ENCODE measurements at places on chromosomes 3 and 15.
A peak's percentile ranks its signal among the peaks of the same experiment; 100 is the strongest.

- DNase-seq = no peak
Measured at GRCh38 chr3:4417449-4417848, 49.6 kb downstream of the SUMF1 start.

DNA sequence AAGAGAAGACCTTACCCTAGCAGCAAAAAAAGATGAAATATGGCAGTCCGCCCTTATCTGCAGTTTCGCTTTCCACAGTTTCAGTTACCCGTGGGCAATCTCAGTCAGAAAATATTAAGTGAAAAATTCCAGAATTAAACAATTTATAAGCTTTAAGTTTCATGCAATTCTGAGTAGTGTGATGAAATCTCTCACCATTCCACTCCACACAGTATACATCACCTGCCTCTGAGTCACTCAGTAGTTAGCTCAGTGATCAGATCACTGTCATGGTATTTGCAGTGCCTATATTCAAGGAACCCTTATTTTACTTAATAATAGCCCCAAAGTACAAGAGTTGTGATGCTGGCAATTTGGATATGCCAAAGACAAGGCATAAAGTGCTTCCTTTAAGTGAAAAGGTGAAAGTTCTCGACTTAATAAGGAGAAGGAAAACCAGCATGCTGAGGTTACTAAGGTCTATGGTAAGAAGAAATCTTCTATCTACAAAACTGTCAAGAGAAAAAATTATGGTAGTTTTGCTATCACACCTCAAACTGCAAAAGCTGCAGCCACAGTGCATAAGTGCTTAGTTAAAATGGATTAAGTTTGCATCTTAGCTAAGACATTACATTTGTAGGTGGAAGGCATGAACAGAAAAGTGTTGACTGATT is 48.1 kb downstream of the HSPBAP1 start:
- DNase-seq = no peak

GRCh38 chr15:52789601-52790168 is 451 bp downstream of the ONECUT1 start:
- no peak for DNase-seq

GRCh38 chr15:85828874-85829273 is 34.1 kb upstream of the KLHL25 start:
- DNase-seq = no peak

- DNase-seq = no peak
Measured at GRCh38 chr15:77470235-77470634, 49.5 kb downstream of the HMG20A start.

DNA sequence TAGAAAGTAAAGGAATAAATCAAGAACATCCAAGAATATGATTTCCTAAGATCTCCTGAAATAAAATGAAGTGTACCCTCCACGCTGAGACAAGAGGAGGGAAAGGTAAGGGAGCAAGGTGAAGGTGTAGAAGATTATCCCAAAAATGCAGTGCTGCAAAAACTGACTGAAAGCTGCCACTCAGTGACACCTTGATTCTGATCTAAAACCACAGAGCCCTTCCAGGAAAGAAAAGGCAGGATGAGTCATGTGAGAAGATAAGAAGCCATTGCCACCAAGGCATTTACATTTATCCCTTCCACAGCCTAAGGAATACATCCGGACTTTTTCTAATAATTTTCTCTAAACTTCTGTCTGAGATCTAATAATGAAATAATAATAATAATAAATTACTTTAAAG is 49.9 kb downstream of the IGSF11 start:
- DNase-seq = no peak

DNA sequence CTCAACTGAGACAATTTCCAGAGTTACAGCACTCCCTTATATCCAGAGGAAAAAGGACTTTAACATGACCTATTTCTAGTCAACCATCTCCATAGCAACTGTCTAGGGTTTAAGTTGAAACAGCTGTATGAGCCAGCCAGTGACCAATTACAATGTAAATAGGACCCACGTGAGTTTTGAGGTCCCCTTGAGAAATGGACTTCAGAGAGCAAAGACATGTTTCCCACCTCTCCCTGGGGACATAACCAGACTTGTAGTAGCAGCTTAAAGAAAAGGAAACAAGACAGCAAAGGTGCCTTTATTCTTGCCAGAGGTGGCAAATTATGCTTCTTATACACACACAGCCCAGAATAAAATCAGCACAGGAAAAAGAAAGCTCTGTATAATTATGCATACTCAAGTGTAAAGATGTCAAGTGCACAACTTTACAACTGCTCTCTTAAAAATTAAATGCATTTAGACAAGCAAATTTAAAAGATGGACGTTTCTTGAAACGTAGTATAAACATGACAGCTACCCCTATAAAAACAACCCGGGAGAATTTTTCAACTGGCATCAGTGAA is 40.2 kb downstream of the SUMF1 start:
- no peak for DNase-seq

- no peak for DNase-seq
Measured at GRCh38 chr3:47082519-47082918, 81.4 kb downstream of the SETD2 start.

- peak; percentile 42 for DNase-seq
Measured at GRCh38 chr15:56886363-56886931, 32.0 kb upstream of the TCF12 start.

GRCh38 chr15:75533945-75534344 is 45.2 kb downstream of the PTPN9 start:
- DNase-seq = no peak

GRCh38 chr3:120693439-120694171 is 11.6 kb upstream of the HGD start:
- no peak for DNase-seq

DNA sequence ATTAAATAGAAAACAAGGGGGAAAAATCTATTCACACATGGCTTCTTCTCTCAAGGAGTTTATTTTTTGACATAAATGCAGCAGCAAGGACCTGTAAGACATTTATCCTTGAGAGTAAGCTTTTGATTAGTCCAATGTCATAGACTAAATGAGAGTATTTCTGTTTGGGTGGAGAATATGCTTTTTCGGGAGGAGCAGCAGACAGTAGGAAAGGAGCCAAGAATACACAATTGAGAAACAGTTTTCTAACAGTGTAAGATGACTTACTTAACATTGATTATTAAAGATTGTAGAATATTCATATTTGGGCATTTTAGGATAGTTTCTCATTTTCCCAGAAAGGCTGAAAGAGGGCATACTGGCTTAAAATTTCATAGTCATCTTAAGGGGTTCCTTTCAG is 65.9 kb upstream of the PAQR5 start:
- no peak for DNase-seq

GRCh38 chr3:9239680-9240079 is 9.8 kb downstream of the SRGAP3 start:
- no peak for DNase-seq

DNA sequence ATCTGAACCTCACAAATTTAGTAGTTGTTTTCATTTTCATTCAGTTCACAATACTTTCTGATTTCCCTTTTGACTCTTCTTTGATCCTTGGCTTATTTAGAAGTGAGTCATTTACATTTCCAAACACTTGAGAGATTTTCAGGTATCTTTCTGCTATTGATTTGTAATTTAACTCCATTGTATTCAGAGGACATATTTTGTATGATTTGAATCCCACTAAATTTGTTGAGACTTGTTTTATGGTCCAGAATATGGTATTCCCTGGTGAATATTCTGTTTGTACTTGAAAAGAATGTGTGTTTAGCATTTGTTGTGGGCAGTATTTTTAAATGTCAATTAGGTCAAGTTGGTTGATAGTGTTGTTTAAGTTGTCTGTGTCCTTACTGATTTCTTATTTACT is 29.6 kb downstream of the FAN1 start:
- no peak for DNase-seq

DNA sequence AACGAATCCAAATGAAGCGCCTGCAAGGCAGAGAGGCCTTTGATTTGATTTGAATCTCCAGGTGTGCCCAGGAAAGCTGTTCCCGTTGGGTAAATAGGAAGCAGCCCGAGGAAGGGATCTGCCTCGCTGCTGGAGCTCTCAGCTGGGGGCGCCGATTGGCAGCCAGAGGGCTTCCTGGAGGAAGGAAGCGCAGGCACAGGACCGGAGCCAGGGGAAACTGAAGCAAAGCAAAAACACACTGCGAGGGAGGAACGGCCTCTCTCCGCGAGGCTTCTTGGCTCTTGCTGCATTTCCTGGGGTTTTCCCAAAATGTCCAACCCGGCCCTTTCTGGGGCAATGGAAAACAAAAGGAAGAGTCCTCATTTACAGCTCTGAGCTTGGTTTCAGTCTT is 80.3 kb downstream of the TMEM266 start:
- no peak for DNase-seq

- DNase-seq = no peak
Measured at GRCh38 chr3:150631515-150632221, 28.5 kb downstream of the SELENOT start.

GRCh38 chr15:97030251-97030650 is 699.8 kb downstream of the NR2F2 start:
- DNase-seq = no peak

DNA sequence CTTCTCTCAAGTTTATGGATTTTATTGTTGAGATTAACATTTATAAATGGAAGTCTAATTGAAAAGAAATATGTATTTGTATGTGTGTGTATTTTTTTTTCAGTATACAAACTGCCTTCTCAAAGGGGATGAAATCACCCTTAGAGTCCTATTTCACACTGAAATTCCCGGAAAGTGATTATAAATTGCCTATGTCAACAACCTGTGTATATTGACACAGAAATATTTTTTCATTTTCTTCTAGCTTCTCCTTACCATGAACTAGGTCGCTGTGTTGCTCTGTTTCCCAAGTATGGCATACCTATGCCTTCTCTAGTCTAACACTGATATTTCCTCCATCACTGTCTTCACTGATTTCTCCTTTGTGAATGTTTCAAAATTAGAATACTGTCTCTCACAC is 444.0 kb upstream of the AZI2 start:
- DNase-seq = no peak

GRCh38 chr3:107222907-107223306 is 154.3 kb upstream of the CCDC54 start:
- no peak for DNase-seq

DNA sequence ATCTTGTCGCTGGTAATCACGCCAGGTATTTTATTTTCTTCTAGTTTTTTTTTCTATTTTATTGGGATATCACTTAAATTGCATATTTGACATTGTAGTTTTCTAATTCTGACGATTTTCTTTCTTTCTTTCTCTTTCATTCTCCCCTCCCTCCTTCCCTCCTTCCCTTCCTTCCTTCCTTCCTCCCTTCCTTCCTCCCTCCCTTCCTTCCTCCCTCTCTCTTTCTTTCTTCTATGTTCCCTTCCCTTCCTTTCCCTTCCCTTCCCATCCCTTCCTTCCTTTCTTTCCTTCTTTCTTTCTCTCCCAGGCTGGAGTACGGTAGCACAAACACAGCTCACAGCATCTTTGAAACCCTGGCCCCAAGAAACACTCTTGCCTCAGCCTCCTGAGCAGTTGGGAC is 100.6 kb upstream of the BCL6 start:
- no peak for DNase-seq

GRCh38 chr3:5650303-5650702 is 462.8 kb downstream of the EDEM1 start:
- DNase-seq = no peak

GRCh38 chr15:63251701-63252100 is 25.7 kb upstream of the APH1B start:
- no peak for DNase-seq

DNA sequence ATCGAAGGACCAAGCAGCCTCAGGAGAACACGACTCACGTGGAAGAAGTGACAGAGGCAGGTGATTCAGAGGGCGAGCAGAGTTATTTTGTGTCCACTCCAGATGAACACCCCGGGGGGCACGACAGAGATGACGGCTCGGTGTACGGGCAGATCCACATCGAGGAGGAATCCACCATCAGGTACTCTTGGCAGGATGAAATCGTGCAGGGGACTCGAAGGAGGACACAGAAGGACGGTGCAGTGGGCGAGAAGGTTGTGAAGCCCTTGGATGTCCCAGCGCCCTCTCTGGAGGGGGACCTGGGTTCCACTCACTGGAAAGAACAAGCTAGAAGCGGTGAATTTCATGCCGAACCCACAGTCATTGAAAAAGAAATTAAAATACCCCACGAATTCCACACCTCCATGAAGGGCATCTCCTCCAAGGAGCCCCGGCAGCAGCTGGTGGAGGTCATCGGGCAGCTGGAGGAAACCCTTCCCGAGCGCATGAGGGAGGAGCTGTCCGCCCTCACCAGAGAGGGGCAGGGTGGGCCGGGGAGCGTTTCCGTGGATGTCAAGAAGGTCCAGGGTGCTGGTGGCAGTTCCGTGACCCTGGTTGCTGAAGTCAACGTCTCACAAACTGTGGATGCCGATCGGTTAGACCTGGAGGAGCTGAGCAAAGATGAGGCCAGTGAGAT is 26.0 kb downstream of the SYNM start:
- no peak for DNase-seq

- DNase-seq = no peak
Measured at GRCh38 chr3:157671656-157672055, 168.4 kb upstream of the VEPH1 start.

DNA sequence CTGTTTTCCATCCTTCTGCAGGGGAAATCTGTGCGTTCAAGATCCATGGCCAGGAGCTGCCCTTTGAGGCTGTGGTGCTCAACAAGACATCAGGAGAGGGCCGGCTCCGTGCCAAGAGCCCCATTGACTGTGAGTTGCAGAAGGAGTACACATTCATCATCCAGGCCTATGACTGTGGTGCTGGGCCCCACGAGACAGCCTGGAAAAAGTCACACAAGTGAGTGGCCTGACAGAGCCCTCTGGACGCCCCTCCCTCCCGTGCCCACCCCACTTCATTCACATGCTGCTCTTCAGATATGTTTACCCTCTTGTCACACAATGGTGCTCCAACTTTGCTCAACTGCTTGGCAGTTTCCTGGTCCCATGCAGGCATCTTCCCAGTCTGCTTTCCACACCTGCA is 274.3 kb upstream of the TRIM42 start:
- DNase-seq = no peak

GRCh38 chr15:89765694-89766093 is 10.4 kb upstream of the MESP2 start:
- no peak for DNase-seq

- peak; percentile 11 for DNase-seq
Measured at GRCh38 chr3:23950293-23950692, 5.2 kb downstream of the NR1D2 start.

DNA sequence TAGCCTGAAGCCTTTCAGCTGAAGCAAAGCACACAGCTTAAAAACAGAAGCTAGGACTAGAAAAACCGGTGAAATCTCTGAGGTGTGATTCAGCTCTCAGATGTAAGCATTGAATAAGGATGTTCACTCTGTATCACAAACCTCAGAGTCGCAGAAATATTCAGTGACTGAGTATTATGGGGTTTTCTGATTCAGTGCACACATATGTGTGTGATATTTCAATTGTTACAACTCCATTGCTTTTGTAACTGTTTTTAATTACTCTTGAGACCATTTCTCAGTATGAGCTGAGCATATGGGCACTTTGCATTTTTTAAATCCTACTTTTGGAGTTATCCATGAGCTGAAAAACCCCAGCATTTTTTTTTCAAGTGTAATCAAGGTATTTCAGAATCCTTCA is 868.8 kb downstream of the NTRK3 start:
- DNase-seq = no peak

DNA sequence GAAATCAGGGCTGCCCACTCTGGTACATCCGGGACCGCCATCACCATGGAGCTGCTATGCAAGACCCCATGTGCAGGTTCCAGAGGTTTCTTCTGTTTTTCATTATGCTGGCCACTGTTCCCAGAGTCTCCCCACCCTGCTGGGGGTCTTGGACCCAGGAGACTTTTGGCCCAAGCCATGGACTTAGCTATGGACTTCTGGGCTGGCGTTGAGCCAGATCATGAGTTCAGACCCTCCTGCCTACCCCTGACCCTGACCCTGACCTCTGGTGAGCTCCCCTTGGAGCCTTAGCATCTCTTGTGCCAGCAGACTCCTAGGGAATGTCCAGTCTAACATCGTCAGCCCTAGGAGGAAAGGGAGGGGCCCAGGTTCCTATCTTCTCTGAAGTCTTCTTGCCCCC is 25.3 kb downstream of the SLC28A1 start:
- no peak for DNase-seq

Data from CD4-positive, alpha-beta T cell treated with Interleukin-17A for 1 hour (primary cell).